Right cardiac atrium (tissue), 5 donors: ENCODE measurements at places on chromosomes 13 and 19. TPM values are rescaled to one million over a fixed set of nuclear protein-coding genes. Genes with fewer than 3 reads are reported as not detected.
A peak's percentile ranks its signal among the peaks of the same experiment; 100 is the strongest.

Gene SIX5
- 24.3 TPM for total RNA-seq

Gene ESD
- total RNA-seq: 99.9 TPM

DNA sequence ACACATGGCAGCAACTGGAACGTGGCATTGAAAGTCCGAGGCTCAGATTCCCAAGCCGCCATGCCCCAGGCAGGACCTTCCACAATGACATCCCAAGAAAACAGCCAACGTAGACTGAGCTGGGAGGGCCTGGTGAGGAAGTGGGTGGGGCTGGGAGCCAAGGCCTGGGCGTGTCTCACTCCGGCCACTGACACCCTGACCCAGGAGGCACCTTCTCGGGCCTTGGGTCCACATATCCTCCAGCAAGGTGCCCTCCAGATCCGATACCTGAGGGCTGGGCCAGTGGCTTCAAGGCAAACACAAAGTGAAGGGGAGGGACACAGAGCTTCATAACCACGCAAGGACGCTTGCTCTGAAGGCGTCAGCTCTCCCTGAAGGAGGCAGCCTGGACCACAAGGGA is 43.0 kb downstream of the RAB20 start:
- peak; percentile 65 for DNase-seq

DNA sequence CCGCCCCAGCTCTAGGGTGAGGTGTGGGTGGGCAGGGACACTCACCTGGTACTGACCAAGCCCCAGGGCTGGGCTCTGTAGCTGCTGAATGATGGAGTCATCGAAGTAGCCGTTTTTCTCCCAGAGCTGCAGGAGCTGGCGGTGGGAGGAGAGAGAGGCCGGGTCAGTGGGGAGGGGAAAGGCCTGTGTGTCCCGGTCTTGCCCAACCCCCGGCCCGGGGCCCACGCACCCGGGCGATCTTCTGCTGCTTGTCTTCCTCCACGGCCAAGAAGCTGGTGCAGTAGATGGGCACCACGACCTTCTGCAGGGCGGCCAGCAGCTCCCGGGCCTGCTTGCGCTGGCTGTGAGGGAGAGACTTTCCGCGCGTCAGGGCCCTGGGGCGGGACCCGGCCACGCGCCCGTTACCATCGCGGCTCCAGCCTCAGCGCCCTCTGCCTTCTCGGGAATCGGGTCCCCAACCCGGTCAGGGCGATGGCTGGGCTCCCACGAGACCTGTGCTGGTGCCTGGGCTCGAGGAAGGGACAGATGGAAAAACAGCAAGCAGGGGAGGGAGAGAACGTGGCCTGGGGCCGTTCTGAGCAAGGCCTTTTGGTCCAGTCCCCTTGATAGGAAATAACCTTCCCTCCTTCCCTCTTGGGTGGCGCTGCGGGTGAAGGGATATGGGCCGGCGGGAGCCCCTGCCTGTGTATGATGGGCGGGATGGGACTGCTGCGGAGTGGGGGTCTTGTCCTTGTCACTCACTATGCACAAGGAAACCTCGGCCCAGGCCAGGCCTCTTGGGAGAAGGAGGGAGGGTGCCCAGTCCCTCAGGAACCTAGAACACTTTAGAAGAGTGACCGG is 11.5 kb downstream of the CHERP start:
- no peak for DNase-seq

DNA sequence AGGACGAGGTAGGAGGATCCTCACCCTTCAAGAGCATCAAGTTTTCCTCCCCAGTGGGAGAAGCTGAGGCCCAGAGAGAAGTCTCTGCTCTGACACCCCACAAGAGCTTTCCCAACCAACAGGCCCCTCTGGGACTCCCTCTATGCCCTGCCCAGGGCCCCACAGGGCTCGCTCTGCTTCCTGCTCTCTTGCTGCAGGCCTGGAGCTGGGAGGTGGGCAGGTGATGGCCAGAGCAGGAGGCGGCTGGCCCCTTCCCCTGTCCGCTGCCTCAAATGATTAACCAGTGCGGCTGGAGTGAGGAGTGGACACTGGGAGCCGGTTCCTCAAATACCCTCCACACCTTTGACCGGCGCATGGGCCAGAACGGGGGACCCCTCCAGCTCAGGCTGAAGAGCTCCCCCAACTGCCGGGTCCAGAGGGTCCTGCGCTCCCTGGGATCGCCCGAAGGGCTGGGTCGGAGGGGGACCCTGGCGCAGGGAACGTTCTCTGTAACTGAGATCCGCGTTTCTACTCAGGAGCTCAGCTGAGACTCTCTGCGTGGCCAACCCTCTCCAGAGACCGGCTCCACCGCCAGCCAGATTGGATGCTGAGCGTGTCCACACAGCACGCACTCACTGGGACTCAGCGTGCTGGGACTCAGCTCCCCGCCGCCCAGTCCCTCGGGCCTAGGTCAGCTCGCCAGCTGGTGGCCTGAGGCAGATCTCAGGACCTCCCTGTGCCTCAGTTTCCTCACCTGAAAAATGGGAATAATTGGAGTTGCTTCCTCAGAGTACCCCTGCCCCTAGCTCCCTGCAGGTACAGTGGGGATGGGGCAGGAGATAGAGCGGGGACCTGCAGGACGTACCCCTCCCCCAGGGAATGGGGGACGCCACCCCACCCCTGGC is 6.7 kb upstream of the ONECUT3 start:
- no peak for DNase-seq

DNA sequence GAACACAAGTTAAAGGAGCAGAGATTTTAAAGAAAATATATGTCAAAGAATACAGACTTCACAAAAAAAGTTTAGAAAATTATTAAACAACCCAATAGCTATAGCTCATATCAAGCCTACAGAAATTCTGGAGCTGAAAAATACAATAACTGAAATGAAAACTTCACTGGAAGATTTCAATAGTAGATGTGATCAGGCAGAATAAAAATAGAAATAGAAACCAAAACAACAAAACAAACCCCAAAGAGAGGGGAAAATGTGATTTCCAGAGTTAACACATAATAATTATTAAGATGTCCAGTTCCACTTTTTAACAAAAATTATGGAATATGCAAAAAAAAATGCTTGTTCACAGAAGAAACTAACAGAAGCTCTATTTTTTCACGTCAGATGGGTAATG is 23.6 kb downstream of the LRRC63 start:
- no peak for DNase-seq

GRCh38 chr19:41928754-41929535 is 696 bp upstream of the ERFL start:
- no peak for DNase-seq

GRCh38 chr13:109151255-109151654 is 521.8 kb downstream of the MYO16 start:
- DNase-seq: no peak

GRCh38 chr13:99376132-99376531 is 68.9 kb upstream of the GPR183 start:
- peak; percentile 70 for DNase-seq
